Activated naive CD8-positive, alpha-beta T cell treated with anti-CD3 and anti-CD28 coated beads, Interleukin-2, amount 10 ng/mL, durations not matched to agents 7 days and 5 days (primary cell): ENCODE measurements at places on chromosomes 1 and 21. TPM values are rescaled to one million over a fixed set of nuclear protein-coding genes. Genes with fewer than 3 reads are reported as not detected.

- H3K4me1 ChIP-seq, result no peaks in the 10 kb centered on the region
- no peak overlapping the region for H3K4me3 ChIP-seq
These were observed 9.6 kb downstream of the CCDC190 start for GRCh38 chr1:162851341-162851740.

DNA sequence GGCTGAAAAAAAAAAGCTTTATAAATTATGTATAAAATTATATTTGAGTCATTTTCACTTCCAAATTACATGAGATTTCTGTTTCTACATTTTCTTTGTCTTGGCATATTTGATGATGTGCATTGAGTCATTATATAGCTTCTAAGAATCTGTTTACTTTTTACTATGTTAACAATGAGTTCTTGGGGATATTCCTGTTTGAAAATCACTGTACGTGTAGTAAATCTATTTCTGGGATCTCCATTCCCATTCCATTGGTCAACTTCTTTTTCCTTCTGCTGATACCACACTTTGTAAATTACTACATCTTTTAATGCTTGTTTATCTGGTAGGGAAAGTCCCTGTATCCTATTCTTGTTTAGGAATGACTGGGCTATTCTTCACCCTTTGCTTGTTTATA lies 43.6 kb downstream of the TNFRSF9 start:
- no peak overlapping the region for H3K27ac ChIP-seq
- no peak overlapping the region for H3K4me3 ChIP-seq
- H3K4me1 ChIP-seq, result peaks cover 9% of the 10 kb centered on the region

DNA sequence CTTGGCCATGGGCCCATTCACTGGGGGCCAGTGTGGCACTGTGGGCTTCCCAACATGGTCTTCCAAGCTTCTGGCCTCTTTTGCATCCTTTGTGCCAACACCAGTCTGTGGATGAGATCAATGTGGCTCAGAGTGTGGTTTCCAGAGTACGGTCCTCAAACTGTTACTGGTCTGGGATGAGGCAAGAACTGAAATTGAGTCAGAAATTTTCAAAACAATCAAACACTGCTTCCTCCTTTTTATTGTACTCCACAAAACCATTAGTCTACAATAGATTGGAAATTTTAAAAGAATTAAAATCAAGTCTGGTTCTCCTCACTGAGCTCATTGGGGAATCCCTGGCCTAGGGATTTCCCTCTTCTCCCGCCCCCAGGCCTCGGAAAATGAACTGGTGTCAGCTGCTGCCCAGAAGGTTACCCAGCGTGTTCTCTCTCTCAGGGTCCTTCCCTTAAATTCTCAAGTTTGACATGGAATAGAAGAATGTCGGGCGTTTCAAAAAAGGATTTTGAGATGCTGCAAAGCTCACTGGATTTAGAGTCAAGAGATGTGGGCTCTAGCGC lies 222.0 kb downstream of the SDCCAG8 start:
- H3K4me3 ChIP-seq, result no peak overlapping the region
- no peak overlapping the region for H3K27ac ChIP-seq
- peaks cover 2% of the 10 kb centered on the region for H3K36me3 ChIP-seq
- H3K4me1 ChIP-seq, result peaks cover 22% of the 10 kb centered on the region
- no peak for DNase-seq

DNA sequence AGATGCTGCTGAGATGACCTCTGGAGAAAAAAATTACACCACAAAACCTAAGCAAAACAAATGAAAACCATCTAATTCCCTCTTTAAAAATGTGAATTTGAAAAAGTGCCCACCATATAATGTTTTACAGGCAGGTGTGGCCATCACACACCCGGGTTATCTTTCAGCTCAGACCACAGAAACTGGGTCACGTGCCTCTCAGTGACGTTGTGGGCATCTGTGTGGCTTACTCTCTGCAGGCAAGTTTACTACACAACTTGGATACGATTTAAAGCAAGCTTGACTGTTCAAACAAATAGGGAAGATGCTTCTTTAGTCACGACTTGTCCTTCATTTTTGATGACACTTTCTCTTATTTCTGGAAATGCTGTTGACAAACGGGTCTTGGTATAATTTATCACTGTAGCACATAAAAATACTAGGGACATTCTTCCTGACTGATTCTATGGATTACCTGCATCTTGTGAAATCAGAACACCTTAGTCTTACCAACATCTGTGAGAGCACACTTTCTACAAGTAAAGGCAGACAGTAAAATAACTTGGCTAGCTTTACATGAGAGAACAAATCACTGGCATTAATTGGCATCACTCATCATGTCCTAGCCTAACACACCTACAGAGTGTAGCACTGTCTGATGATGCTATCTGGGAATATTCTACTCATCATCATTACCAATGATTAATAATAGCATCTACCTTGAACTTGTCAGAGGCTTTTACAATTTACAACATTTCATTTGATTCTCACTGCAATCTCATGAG lies 89.3 kb upstream of the EDEM3 start:
- peak; percentile 66 for DNase-seq
- peak overlapping the region; percentile 43 for H3K4me3 ChIP-seq
- H3K4me1 ChIP-seq, result peaks cover 31% of the 10 kb centered on the region
- peaks cover 8% of the 10 kb centered on the region for H3K36me3 ChIP-seq
- peak overlapping the region; percentile 10 for H3K27ac ChIP-seq
- H3K27me3 ChIP-seq, result no peaks in the 10 kb centered on the region

Gene GJB3
- total RNA-seq, result not detected

DNA sequence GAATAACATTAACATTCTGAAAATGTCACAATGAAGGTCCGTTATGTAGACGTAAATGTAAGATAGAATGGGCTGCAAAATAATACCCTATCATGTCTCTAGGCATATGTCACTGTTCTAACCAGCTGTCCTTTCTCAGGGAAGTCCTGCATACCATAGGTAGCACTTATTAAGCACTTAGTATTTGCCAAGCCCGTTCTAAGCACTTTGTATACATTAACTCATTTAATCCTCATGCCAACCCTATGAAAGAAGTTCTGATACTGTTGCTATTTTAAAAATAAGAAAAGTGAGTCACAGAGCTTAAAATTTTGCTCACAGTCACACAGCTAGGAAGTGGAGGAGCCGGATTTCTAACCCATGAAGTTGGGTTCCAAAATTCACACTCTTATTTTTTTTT lies 15.7 kb downstream of the GAS5 start:
- no peak overlapping the region for H3K4me3 ChIP-seq
- H3K4me1 ChIP-seq, result peaks cover 3% of the 10 kb centered on the region
- H3K36me3 ChIP-seq, result peaks cover 18% of the 10 kb centered on the region
- H3K27me3 ChIP-seq, result no peaks in the 10 kb centered on the region
- no peak for DNase-seq

Gene HSD3B1
- not detected for total RNA-seq

DNA sequence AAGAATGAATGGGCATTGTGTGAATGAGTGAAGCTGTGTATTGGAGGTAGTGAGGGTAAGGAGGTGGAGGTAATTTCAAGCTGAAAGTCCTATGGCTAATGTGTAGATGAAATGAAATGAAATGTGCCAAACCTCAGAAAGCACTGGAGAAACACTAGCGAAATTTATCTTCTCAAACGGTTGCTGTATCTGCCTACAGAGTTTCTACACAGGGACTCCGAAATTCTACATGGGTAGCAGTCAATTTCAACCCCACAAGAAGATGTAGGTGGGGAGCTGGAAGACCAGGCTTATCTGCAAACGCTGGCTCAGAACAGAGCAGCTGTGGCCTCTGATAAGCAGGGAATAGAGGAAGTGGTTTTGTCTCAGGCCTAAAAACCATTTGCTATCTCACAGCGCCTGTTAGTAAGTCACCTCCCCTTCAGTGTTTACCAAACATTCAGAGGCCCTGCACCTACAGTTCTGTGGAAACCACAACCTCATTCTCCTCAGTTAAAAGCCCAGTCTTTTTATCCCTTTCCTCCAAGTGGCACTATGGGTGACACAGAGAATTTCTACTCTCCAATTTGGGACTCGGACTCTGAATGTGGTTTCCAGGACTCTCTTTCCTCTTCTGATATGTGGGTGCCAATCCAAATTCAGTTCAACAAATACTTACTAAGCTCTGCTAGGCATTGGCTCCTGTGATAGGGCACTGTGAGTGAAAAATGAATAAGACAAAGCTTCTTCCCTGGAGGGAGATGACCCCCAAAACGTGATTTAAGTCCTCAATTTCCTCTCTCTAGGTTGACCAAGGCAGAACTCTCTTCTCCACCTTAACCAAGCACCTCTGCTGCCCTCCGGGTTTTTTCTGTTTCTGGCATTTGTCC lies 17.2 kb upstream of the SLAMF6 start:
- H3K36me3 ChIP-seq, result peaks cover 22% of the 10 kb centered on the region
- DNase-seq, result no peak
- H3K27me3 ChIP-seq, result no peaks in the 10 kb centered on the region
- peak overlapping the region; percentile 91 for H3K27ac ChIP-seq

- H3K36me3 ChIP-seq, result peaks cover 34% of the 10 kb centered on the region
- no peak overlapping the region for H3K27ac ChIP-seq
- H3K27me3 ChIP-seq, result no peaks in the 10 kb centered on the region
- H3K4me1 ChIP-seq, result peaks cover 46% of the 10 kb centered on the region
- H3K4me3 ChIP-seq, result no peak overlapping the region
These were observed 3.3 kb downstream of the ENSA start for GRCh38 chr1:150626150-150626549.

- no peak overlapping the region for H3K4me3 ChIP-seq
- no peaks in the 10 kb centered on the region for H3K36me3 ChIP-seq
- H3K27ac ChIP-seq, result no peak overlapping the region
- DNase-seq, result no peak
- no peaks in the 10 kb centered on the region for H3K4me1 ChIP-seq
- no peaks in the 10 kb centered on the region for H3K27me3 ChIP-seq
These were observed 39.3 kb downstream of the PLPPR5 start for GRCh38 chr1:98965394-98965793.

Gene C1QC
- 1.7 TPM for total RNA-seq

DNA sequence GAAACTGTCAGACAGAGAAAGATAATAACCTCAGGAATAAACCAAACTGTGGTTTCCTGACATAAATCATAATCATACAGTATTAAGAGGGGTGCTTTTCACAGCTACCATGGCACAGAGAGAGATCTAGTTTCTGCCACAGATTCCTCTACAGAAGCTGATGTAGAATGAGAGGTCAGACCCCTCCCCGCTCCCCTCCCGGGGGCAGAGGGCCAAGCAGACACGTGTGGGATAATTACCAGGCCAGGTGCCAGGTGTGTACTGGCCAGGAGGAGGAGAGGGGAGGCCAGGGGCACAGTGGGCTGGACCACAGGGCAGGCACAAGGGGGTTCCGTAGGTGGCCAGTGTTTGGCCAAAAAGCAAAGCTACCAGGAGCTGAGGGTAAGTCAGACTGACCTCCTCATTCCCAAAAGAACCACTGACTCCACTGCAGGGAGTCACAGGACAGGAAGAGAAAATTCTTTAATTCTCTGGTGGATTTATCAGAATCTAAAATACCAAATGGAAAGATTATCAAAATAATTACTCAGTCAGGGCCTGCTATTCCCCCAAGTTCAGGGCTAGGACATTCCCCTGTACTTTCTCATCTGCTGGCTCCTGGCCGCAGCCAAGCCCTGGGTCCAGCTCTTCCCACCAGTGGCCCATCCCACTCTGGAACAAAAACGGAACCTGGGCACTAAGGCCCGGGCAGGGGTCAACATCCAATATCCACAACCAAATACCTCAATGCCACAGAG lies 30.0 kb downstream of the C2CD2 start:
- H3K27me3 ChIP-seq, result no peaks in the 10 kb centered on the region
- H3K4me3 ChIP-seq, result peak overlapping the region; percentile 69
- peak overlapping the region; percentile 71 for H3K27ac ChIP-seq
- peaks cover 3% of the 10 kb centered on the region for H3K36me3 ChIP-seq

- no peaks in the 10 kb centered on the region for H3K4me1 ChIP-seq
- H3K36me3 ChIP-seq, result no peaks in the 10 kb centered on the region
- H3K27me3 ChIP-seq, result no peaks in the 10 kb centered on the region
- H3K27ac ChIP-seq, result no peak overlapping the region
- H3K4me3 ChIP-seq, result no peak overlapping the region
These were observed 7.5 kb downstream of the CCDC27 start for GRCh38 chr1:3759796-3760195.

DNA sequence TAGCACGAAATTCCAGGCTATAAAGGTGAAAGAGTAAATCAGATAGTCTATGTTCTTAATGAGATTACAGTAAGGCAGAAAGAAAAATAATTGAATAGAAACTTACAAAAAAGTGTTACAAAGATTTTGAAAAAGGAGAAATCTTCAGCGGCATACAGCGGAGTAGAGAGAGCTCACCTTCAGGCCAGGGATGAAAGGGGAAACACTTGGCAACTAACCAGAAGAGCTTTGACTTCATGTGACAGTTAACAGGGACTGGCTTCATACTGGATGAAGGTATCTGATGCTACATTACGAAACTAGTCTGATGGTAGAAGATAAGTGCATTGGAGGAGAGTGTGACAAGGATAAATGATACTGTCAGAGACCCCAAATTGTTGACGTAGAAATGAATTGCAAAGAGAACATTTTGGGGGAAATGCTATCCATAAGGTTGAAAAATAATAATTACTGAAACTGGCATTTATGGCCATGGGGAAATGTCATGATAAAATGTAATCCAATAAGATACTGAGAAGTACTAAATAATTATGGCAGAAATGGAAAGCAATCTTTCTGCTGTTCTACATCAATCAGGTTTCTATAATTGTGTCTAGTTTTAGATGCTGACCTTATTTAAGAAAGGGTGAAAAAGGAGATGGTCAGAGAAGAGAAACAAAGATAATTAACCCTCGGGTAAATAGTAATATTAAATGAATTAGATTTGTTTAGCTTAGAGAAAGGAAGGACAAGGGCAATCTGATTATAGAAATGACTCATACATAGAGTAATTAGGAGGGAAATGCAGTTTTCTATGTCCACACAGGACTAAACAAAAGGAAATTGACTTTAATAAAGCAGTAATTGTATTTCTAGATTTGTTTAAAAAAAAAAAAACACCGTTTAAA lies 808.7 kb downstream of the NCAM2 start:
- no peaks in the 10 kb centered on the region for H3K27me3 ChIP-seq
- no peak overlapping the region for H3K4me3 ChIP-seq
- no peaks in the 10 kb centered on the region for H3K4me1 ChIP-seq
- H3K27ac ChIP-seq, result no peak overlapping the region

- no peak overlapping the region for H3K27ac ChIP-seq
- H3K4me1 ChIP-seq, result peaks cover 7% of the 10 kb centered on the region
- DNase-seq, result no peak
- no peaks in the 10 kb centered on the region for H3K36me3 ChIP-seq
- H3K4me3 ChIP-seq, result no peak overlapping the region
- no peaks in the 10 kb centered on the region for H3K27me3 ChIP-seq
These were observed 17.3 kb downstream of the PDC start for GRCh38 chr1:186443638-186444037.
